ENCODE measurements at places on chromosomes 2 and 18. TPM values are rescaled to one million over a fixed set of nuclear protein-coding genes. Genes with fewer than 3 reads are reported as not detected.

GRCh38 chr2:227464361-227464760, 7.6 kb upstream of the AGFG1 start:
- no peak overlapping the region for H3K4me3 ChIP-seq
- H3K4me1 ChIP-seq, result no peaks in the 10 kb centered on the region
- H3K36me3 ChIP-seq, result no peaks in the 10 kb centered on the region
- H3K27me3 ChIP-seq, result no peaks in the 10 kb centered on the region
- no peak for DNase-seq

- peaks cover 3% of the 10 kb centered on the region for H3K36me3 ChIP-seq
- H3K27ac ChIP-seq, result no peak overlapping the region
- H3K4me1 ChIP-seq, result peaks cover 5% of the 10 kb centered on the region
- no peaks in the 10 kb centered on the region for H3K27me3 ChIP-seq
- peak; percentile 67 for DNase-seq
Observed at GRCh38 chr18:49321797-49322461, 138.5 kb downstream of the DYM start.

DNA sequence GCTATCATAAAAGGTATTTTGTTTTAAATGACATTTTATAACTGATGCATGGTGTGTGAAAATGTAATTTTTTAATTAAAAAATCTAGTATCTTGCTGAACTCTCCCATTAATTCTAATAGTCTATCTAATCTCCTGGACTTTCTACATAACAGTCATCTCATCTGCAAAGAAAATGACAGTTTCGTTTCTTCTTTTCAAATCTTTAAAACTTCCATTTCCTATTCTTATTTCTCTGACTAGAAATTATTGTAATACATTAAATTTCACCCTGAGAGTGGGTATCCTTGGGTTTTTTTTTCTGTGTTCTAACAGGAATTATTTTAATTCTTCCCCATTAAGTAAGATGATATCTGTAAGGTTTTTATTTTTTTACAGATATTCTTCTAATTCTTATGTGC, 120.1 kb downstream of the KCNF1 start:
- no peak overlapping the region for H3K27ac ChIP-seq
- no peak for DNase-seq
- no peaks in the 10 kb centered on the region for H3K4me1 ChIP-seq

ACVR1 gene
- 16.1 TPM for total RNA-seq

DNA sequence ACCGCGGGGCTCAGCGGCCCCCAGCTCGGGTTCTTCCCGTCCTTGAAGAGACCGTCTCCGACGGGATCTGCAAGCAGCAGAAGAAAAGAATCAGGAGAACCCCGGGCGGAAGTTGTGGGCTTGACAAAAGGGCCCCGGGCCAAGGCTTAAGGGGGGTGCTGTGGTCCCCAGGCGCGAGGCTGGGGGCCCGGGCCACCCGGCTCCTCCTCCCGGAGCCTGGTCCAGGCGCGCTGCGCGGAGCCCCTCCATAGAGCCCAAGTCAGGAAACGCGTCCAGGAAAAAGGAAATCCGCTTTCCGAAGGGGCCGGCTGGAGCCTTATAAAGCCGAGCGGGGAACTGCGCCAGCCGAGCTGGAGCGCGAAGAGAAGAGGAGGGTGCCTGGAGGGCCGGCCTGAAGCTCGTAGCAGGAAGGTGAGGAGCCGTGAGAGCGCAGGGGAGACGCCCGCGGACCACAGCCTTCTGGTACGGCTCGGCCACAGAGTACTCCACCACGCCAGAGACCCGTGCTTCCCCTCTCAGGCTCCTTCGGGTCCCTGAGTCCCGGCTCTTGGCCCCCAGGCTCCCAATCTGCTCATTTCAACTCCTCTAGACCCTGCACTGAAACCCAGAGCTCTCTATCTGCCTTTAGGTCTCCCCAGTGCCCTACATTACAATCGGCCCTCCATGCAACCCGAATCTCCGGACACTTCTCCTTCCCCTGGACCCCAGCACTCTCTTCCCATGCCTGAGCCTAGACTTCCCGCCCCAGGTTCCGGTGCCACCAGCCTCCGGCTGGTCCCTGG, 554 bp downstream of the FEV start:
- H3K27ac ChIP-seq, result no peak overlapping the region
- no peak overlapping the region for H3K4me3 ChIP-seq
- peaks cover 96% of the 10 kb centered on the region for H3K27me3 ChIP-seq
- H3K4me1 ChIP-seq, result peaks cover 41% of the 10 kb centered on the region
- peak; percentile 74 for DNase-seq

- H3K27me3 ChIP-seq, result peaks cover 3% of the 10 kb centered on the region
- H3K36me3 ChIP-seq, result no peaks in the 10 kb centered on the region
- DNase-seq, result peak; percentile 49
Observed at GRCh38 chr18:10100941-10101701, 187.3 kb downstream of the VAPA start.

SMAD2 gene
- 91.8 TPM for total RNA-seq

GRCh38 chr2:61715506-61715905, 138.4 kb downstream of the FAM161A start:
- H3K36me3 ChIP-seq, result no peaks in the 10 kb centered on the region
- no peak overlapping the region for H3K4me3 ChIP-seq
- no peaks in the 10 kb centered on the region for H3K27me3 ChIP-seq
- peaks cover 2% of the 10 kb centered on the region for H3K4me1 ChIP-seq
- no peak overlapping the region for H3K27ac ChIP-seq

GRCh38 chr2:45315861-45316260, 295.2 kb downstream of the SRBD1 start:
- peak overlapping the region; percentile 40 for H3K27ac ChIP-seq
- H3K27me3 ChIP-seq, result peaks cover 2% of the 10 kb centered on the region
- no peak overlapping the region for H3K4me3 ChIP-seq
- peak; percentile 85 for DNase-seq
- no peaks in the 10 kb centered on the region for H3K36me3 ChIP-seq

GRCh38 chr2:24855726-24856125, 62.5 kb downstream of the CENPO start:
- H3K4me1 ChIP-seq, result peaks cover 23% of the 10 kb centered on the region
- H3K4me3 ChIP-seq, result no peak overlapping the region
- no peaks in the 10 kb centered on the region for H3K27me3 ChIP-seq
- H3K27ac ChIP-seq, result peak overlapping the region; percentile 72
- H3K36me3 ChIP-seq, result no peaks in the 10 kb centered on the region

GRCh38 chr2:115796078-115796477, 1353.6 kb downstream of the DPP10 start:
- no peaks in the 10 kb centered on the region for H3K36me3 ChIP-seq
- no peak for DNase-seq
- H3K4me3 ChIP-seq, result no peak overlapping the region
- H3K27me3 ChIP-seq, result no peaks in the 10 kb centered on the region

C2orf81 gene
- 1.4 TPM for total RNA-seq

DNA sequence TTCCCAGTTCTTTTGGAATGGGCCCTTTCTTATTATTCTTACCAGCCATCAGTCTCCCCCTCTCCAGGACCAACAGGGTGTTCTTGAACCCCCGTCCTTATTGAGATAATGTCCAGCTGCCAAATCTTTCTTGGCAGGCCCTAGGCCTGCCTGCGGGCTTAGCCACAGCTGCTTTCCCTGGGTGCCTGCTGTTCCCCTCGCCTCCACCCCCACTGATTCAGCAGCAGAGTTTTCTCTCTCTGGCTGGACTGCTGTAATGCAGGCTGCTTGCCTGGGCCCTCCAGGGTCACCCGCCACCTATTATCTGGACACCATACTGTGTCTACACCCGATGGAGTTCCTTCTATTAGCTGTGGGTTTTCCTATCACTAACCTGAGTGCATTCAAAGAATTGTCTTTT, 395.4 kb upstream of the ATP5MC3 start:
- H3K36me3 ChIP-seq, result no peaks in the 10 kb centered on the region
- no peaks in the 10 kb centered on the region for H3K27me3 ChIP-seq
- no peak overlapping the region for H3K4me3 ChIP-seq
- peak; percentile 22 for DNase-seq

- H3K27me3 ChIP-seq, result peaks cover 2% of the 10 kb centered on the region
- no peak overlapping the region for H3K4me3 ChIP-seq
- DNase-seq, result no peak
- H3K27ac ChIP-seq, result no peak overlapping the region
- no peaks in the 10 kb centered on the region for H3K36me3 ChIP-seq
- peaks cover 8% of the 10 kb centered on the region for H3K4me1 ChIP-seq
Observed at GRCh38 chr2:15675456-15676195, 84.0 kb downstream of the DDX1 start.

DNA sequence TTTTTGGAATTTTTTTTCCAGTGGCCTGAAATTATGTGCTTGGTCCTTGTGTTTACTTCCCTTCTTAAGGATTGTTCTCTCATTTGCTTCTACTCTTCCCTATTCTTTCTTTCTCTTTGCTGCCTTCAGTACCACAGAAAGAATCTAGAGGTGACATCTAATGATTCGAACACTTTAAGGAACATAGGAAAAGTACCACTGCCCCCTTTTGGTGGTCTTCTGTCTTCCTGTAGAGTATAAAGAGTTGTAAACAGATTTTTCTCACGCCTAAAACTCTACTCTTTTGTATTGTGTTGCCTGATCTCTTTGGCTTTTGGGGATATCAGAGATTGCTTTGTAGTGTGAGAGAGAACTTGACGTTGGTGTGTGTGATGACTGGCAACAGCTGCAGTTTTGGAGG, 7.0 kb upstream of the SCTR start:
- H3K4me3 ChIP-seq, result no peak overlapping the region
- H3K36me3 ChIP-seq, result no peaks in the 10 kb centered on the region
- H3K4me1 ChIP-seq, result no peaks in the 10 kb centered on the region
- H3K27ac ChIP-seq, result no peak overlapping the region
- H3K27me3 ChIP-seq, result peaks cover 6% of the 10 kb centered on the region

SYT4 gene
- total RNA-seq, result 0.13 TPM

- no peaks in the 10 kb centered on the region for H3K4me1 ChIP-seq
- no peak for DNase-seq
- H3K4me3 ChIP-seq, result no peak overlapping the region
- no peaks in the 10 kb centered on the region for H3K36me3 ChIP-seq
- no peaks in the 10 kb centered on the region for H3K27me3 ChIP-seq
- H3K27ac ChIP-seq, result no peak overlapping the region
Observed at GRCh38 chr2:145654746-145655145, 1134.8 kb upstream of the ZEB2 start.
